ENCODE measurements at places on chromosomes 6 and 20.
A peak's percentile ranks its signal among the peaks of the same experiment; 100 is the strongest.

GRCh38 chr20:58709013-58709702, 16.6 kb downstream of the NPEPL1 start:
- DNase-seq, result no peak

DNA sequence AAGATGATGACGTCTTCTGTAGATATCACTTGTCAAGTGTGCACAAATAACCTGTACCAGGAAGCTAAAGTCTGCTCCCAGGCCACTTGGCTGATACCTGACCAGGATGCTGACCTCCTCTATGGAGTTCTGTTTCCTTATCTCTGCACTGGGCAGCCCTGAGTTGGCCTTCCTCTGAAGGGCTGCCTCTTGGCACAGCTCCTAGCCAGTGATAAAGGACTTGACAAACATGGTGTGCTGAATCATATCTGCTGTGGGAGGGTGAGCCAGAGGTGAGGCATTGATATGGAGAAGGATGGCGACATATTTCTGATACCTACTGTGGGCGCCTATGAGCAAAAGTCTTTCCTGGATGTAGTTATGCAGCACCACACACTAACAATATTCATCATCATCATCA, 32.8 kb upstream of the FOXA2 start:
- no peak for DNase-seq

- DNase-seq, result no peak
These were observed 67.7 kb upstream of the ZNFX1 start for GRCh38 chr20:49345524-49345923.

DNA sequence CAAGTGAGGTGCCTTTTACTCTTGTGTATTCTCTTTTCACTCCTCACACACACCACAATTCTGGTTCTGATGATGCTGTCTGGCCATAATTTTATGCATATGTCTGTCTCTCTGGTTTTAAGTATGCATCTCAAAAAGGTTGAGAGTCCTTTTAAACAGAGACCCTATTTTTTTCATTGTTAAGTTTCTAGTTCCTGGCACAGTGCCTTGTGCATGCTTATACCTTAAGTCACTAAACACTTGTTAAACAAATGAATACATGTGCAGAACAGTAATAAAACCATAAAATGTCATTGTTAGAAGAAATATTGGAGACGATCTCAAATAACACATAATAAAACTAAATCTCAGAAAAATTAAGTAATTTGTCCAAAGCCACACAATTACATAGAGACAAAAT, 7.9 kb downstream of the ROS1 start:
- DNase-seq, result no peak

DNA sequence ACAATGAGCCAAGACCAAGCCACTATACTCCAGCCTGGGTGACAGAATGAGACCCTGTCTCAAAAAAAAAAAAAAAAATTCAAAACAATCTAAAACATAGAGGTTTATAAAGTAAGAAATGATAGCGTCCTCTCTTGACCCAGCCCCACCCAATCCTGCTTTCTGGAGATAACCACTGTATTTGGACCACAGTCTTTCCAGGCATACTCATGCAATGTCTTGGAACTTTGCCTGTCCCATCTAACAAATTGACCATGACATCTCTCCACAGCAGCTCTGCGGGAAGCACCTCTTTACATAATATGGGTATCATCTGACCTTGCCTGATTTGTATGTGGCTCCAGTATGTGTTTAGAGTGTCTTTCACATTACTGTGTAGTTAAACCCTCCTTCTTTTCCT, 9.1 kb upstream of the SHLD1 start:
- no peak for DNase-seq

- no peak for DNase-seq
These were observed 513.7 kb upstream of the SULF2 start for GRCh38 chr20:48298851-48299484.

- no peak for DNase-seq
These were observed 150.8 kb downstream of the SASH1 start for GRCh38 chr6:148493424-148493823.

GRCh38 chr20:22582386-22582963, 1.9 kb downstream of the FOXA2 start:
- no peak for DNase-seq

DNA sequence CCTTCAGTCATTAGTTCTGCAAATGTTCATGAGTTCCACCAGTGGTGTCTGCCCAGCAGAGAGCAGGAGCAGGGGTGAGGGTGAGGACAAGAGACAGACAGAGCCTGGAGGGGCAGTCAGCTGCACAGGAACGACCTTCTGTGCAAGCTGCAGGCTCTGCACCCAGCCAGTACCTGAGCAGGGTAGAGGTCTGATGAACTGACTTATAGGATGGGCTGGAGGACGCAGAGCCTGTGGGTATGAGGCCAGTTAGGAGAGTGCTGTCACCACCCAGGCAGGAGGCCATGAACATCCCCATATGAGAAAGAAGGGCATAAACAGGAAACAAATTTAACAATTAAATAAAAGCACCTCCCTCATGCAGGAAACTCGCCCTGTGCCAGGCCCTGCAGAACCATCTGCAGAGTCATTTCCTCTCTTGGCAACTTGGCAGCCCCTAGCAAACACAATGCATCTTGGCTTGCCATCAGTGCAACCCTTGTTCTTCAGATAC, 17.9 kb downstream of the C6orf15 start:
- no peak for DNase-seq

DNA sequence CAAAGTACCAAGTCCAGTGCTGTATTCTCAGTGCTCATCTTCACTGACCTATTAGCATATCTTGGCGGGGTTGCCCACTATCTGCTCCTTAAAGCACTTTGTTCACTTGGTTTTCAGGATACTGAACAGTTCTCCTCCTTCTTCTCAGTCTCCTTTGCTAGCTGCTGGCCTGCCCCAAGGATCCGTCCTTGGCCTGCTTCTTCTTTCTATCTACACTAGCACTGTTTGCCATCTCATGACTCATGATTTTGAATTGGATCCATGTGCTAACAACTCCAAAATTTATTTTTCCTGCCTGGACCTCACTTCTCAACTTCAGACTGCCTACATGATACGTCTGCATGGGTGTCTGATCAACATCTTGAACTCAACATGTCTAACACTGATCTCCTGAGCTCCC, 15.5 kb downstream of the TPD52L1 start:
- no peak for DNase-seq

- DNase-seq, result no peak
These were observed 43.5 kb downstream of the PANK2 start for GRCh38 chr20:3932681-3933080.

- peak; percentile 93 for DNase-seq
These were observed 65.1 kb downstream of the PLG start for GRCh38 chr6:160766989-160767646.

DNA sequence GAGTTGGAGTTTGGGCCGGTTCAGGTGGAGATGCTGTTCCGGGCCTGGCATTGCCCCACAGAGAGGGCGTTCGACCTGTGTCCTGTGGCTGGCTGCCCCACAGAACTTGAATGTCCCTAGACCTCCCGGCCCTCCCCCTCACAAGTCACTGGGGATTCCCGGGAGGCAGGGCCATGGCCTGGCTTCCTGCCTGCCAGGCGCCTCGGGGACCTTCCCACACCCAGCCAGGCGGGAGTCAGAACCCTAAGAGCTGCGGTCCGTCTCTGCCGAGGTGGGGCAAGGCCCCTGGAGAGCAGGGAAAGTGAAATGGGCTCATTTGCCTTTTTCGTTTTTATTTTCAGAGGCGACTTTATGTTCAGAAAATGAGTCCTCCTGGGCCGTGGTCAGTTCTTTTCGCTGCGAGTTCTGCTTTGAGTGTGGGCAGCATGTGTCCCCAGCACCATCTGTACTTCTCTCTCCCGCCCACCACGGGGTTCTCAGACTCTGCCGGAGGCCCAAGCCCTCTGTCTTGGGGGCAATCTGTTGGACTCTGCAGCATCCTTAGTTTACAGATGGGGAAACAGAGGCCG, 8.5 kb downstream of the RBM38 start:
- peak; percentile 42 for DNase-seq

DNA sequence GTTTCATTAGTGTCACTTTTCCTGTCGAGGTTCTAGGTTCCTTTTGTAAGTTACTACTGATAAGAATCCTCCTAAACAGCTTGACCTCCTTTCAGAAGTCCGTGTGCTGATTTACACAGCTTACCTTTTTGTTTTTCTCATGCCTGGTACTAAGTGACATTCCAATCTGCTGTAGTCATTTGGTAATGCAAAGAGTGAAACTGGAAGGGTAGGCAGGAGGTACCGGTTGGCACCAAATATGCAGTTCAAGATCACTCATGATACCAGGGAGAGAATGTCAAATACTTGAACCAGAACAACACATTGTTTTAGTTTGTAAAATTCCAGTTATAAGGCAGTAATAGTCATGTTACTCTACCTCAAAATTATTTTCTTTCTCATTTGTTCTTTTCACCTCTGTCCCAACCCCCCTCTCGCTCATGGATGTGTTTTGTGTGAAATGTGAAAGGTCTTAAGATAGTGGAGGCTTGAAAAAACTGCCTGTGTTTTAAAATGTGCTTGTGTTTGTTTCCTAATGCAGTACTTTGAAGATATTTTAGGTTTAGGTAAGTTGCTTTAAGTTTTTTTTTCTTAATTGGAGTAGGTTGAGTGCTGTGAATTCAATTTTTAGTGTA, 23.2 kb downstream of the AFDN start:
- no peak for DNase-seq

DNA sequence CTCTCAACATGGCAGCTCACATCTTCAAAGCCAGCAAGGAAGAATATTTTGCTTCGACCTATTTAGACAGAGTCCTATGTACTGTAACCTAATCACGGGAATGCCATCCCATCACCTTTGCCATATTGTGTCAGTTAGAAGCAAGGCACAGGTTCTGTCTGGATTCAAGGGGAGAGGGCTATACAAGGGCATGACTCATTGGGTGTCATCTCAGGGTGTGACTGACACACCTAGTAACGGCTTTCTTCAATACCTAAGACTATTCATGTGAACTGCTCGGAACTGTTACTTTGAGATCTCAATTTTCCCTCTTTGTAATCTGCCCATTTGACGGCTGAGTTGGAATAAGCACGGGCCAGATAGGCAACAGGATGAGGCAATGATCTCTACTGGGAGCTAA, 135.6 kb upstream of the HDGFL1 start:
- DNase-seq, result no peak

DNA sequence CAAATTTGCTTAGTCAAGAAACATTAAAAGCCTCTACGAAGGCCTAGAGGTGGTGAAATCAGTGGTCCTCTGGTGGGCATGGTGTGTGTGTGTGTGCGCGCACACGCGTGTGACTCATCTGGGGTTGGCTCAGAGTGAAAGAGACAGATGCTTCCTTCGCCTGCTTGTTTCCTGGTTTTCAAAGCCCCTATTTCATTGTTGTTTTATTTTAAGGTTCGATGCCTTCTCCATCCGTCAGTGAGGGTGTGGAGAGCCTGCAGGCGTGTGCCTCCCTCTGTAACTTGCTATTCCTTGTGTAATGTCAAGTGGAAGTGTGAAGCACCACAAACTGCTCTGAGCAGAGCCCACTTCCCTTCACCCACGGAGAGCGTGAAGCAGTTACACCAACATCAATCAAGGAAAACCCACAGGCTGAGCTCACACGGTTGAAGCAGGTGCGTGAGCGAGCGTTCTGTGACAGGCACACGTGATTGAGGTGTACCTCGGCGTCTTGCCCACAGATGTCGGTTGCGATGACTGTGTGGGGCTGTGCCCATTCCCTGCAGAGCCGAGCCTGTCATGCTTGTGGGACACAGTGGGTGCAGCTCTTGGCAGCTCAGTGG, 233.9 kb downstream of the PRL start:
- no peak for DNase-seq

DNA sequence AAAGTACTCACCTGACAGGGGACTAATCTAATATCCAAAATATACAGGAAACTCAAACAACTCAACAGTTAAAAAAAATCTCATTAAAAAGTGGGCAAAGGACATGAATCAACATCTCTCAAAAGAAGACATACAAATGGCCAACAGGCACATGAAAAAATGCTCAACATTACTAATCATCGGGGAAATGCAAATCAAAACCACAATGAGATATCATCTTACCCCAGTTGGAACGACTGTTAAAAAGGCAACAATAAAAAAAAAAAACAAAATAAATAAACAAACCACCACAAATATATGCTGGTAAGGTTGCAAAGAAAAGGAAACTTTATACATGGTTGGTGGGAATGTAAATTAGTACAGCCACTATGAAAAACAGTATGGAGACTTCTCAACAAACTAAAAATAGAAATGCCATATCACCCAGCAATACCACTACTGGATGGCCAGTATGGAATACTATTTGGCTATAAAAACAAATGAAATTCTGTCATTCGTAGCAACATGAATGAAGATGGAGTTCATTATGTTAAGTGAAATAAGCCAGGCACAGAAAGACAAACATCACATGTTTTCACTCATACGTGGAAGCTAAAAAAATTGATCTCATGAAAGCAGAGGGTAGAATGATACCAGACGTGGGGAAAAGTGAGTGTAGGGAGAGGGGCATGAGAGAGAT, 6.6 kb downstream of the SIRPB2 start:
- no peak for DNase-seq

GRCh38 chr20:62280303-62280702, 22.5 kb upstream of the ADRM1 start:
- no peak for DNase-seq

- no peak for DNase-seq
These were observed 51.1 kb downstream of the MMS22L start for GRCh38 chr6:97231911-97232310.

- DNase-seq, result no peak
These were observed 16.1 kb upstream of the THBD start for GRCh38 chr20:23065266-23066201.

DNA sequence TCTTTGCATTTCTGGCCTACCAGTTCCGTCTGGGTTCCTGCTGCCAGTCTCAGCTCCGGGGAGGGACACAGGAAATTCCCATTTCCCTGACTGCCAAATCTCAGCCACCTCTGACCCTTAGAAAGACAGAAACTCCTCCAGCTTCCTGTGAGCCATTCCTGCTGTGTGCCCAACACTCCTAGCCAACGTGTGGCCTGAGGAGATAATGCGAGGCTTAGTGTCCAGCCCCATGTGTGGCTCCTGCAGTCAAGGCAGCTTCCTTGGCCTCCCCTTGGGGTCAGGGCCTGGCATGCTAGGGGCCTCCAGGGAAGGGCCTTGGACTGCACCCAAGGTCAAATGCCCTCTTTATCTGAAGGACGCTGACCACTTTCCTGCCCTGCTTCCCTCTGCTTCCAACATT, 45.1 kb downstream of the MAFB start:
- no peak for DNase-seq

Measured in kidney (tissue), 22 donors.